ENCODE measurements at places on chromosomes 2 and 18. TPM values are rescaled to one million over a fixed set of nuclear protein-coding genes. Genes with fewer than 3 reads are reported as not detected.

The AAMP gene
- total RNA-seq, result 139 TPM

The ARHGEF33 gene
- 0.85 TPM for total RNA-seq

The ABCB11 gene
- total RNA-seq, result not detected

The ZNF396 gene
- 2.0 TPM for total RNA-seq

The STON1 gene
- 20.0 TPM for total RNA-seq

The PLEKHH2 gene
- 11.6 TPM for total RNA-seq

The TTN gene
- total RNA-seq, result 0.85 TPM

The LCT gene
- under 0.01 TPM for total RNA-seq

The KCNIP3 gene
- 0.77 TPM for total RNA-seq

The SERPINB2 gene
- 0.38 TPM for total RNA-seq

The CCL20 gene
- 57.5 TPM for total RNA-seq

The TAF4B gene
- 2.3 TPM for total RNA-seq

The C2orf80 gene
- not detected for total RNA-seq

The GRB14 gene
- total RNA-seq, result 12.8 TPM

The PDE11A gene
- under 0.01 TPM for total RNA-seq

The LANCL1 gene
- total RNA-seq, result 58.9 TPM

The NAT8 gene
- not detected for total RNA-seq

The TACR1 gene
- 0.56 TPM for total RNA-seq

The CHRNA1 gene
- total RNA-seq, result 0.38 TPM

The SERPINB12 gene
- total RNA-seq, result not detected

The INHA gene
- total RNA-seq, result not detected

The VIL1 gene
- under 0.01 TPM for total RNA-seq

The ABCG5 gene
- total RNA-seq, result not detected

The CERKL gene
- under 0.01 TPM for total RNA-seq

The NEURL3 gene
- not detected for total RNA-seq

The ATOH8 gene
- total RNA-seq, result 28.2 TPM

The NTSR2 gene
- not detected for total RNA-seq
